ENCODE measurements at places on chromosomes 5 and 9.

DNA sequence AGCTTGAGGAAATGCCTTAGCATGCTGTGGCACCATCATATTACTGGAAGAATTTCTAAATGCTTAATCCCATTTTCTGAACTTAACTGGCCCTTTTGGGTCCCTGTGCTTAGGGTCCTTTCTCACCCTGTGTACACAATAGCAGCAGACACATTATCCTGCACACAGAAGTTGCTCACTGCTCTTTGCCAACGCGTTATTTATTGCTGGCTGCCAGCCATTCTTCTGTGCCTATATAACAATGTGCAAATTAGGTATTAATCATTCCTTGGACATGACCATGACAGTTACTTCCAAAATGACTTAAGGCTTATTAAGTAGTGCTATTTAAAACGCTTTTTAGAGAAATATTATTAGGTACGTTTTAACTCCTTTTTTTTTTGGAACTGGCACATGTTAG lies 134.7 kb downstream of the FBN2 start:
- DNase-seq = no peak

DNA sequence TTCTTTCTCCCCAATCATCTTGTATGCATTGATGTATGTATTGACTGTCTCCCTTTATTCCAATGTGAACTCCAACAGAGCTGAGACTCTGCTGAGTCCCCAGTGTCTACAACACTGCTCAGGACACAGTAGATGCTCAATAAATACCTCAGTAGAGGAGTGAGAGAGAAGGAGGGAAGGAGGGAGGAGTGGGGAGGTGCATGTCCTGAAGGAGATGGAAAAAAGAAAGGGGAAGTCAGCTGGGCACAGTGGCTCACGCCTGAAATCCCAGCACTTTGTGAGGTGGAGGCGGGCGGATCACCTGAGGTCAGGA lies 2.9 kb upstream of the PHF2 start:
- DNase-seq = no peak

- DNase-seq = no peak
Measured at GRCh38 chr9:84557751-84558150, 111.8 kb upstream of the NTRK2 start.

GRCh38 chr9:129242191-129242941 lies 64.3 kb upstream of the IER5L start:
- DNase-seq = no peak

DNA sequence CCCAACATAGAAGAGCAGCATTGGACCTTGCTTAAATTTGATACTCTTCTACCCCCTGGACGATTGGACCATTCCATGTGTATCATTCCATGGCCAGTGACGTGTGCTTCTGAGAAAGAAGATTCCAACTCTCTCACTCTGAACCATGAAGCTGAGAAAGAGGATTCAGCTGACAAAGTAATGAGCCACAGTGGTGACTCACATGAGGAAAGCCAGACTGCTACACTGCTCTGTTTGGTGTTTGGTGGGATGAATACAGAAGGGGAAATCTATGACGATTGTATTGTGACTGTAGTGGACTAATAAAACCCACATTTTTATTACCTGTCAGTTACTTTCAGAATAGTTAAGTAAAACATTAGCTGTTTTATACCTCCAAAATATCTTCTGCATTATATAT lies 7.5 kb downstream of the HSPA5 start:
- no peak for DNase-seq

DNA sequence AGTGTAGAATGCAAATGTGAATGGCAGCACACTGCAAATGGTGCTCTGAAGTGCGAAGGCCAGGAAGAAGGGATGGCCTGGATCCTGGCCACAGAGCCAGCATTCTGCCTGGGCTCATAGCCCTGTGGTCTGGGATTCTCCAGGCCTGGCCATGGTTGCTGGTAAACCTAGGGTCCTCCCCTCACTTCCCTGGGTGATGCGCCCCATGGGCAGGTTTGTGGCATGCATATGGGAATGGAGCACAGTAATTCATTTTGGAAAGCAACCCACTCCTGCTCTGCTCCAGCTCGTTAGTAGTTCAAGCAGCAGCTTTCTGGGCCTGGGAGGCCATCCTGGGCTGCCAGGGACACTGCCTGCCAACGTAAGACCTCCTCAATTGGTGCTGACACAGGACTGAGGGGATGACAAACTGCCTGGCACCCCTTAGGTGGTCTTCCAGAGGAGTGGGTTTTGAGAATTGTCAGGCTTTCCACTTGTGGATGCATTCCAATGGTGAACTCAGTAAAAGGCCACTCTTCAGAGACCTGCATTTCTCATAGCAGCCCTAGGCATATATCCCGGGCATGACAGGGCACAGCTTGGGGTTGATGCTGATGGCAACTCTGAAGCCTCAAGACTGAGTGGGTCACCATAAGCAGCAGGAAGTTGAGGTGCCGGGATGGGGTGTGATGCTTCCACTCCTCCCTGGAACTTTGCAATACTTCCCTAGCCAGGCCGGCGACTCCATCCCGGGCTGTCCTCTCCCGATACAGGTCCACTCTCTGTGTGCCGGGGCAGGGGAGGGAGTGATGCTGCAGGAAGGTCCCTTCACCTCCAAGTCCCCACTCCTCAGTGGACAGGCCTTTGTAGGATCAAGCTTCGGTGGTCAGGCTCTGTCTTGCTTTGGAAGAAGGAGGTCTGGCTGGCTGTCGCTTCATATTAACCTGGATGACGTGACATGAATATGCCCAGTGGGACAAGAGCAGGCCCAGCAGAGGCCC lies 1.2 kb upstream of the SLC25A48 start:
- no peak for DNase-seq

DNA sequence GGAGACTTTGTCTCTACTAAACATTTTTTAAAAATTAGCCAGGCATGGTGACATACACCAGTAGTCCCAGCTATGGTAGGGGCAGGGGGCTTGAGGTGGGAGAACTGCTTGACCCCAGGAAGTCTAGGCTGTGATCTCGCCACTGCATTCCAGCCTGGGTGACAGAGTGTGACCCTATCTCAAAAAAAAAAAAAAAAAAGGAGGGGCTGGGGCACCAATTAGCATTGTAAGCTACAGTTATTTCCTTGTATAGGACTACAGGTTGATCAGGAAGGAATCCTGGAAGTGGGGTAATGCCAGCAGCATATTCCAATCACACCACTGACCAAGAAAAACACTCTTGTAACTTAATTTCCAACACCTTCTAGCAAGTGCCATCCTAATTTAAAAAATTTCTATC lies 32.1 kb downstream of the PWWP2A start:
- no peak for DNase-seq

GRCh38 chr5:115321309-115321708 lies 24.9 kb upstream of the CCDC112 start:
- DNase-seq = no peak

DNA sequence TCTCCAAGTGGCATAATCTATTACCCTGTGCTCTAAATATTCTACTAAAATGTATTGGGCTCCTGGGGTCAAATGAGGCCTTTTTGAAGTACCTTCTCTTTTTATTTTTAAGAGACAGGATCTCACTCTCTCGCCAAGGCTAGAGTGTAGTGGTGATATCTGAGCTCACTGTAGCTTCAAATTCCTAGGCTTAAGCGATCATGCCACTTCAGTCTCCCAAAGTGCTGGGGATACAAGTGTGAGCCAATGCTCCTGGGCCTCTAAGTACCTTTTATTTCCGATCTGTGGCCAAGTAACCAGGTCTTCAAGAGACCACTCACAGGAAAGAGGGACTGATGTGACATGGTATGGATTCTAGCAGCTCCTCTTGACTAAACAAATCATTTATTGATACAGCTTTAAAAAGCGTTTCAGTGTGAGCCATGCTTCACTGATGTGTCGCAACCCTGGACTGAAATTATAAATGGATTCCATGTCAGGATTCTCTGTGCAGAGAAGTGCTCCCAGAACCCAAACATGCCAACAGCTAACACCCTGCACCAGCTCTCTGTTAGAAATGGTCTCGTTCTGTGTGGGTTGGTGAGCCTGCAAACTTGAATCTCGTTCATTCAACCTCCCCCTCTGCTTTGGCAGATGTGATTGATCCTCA lies 477.8 kb downstream of the HINT1 start:
- DNase-seq = no peak

DNA sequence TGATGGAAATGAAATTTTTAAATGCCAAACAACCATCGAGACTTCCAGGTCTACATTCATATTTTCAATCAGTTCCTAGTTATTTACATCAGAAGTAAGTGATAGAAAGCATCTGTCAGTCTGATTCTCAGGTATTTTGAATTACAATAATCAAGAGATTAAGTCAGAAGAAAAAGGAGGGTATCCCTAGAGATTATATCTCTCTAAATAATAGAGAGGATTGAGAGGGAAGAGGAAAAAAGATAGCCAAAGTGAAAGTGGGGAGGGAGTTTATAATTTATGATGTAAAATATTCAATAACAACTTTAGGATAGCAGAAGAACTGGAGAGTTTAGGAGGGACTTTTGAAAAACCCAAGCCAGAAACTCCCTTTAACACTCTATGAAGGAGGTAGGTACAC lies 400.2 kb downstream of the EFNA5 start:
- no peak for DNase-seq

DNA sequence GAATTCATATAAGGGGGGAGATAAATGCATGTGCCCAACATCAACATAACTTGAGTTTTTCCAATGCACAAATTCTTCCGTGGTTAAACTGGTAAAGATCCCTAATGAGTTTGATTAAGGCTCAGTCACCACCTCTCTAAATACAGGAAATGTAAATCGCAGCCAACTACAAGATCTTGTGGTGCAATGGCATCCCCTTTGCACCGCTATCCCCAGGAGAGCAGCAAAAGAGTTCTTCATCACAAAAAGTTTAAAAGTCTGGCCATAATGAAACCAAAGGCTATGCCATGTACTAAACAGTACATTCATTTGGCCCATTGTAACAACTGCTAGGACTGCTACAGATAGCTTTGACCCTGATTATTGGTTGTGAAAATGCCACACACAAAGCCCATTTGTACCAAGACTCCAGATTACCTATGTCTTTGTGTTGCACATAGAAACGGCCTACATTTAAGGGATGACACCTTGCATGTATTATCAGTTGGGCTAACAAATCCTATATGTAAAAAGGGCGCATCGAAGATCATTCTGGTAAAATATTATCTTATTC lies 44.5 kb downstream of the ZNF608 start:
- no peak for DNase-seq

DNA sequence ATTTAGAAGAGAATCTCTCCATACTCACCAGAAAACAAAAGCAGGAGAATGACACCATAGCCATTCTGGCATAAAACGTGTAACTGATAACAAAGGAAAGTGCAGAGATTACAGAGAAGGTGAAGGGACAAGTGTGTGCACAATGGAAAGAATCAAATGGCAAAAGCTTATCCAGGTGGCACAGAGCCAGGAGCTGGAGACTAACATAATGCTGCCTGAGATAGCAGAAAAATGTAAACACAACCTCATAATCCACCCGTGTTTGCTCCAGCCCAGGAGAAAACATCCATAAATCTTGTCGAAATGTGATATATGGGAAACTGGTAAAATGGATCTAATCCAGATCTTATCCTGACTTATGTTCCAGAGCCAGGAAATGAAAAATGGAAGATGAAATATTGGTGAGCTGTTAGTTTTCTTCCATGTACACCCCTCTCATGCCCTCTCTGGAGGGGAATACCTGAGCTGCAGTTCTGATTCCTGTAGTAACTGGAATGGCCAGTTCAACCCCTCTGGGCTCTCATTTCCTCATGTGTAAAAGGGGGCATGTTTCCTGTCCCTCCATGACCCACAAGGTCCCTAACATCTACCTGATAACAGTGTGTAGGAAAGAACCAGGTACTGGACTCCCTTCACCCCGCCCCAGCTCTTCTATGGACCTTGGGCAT lies 212.3 kb upstream of the DAPK1 start:
- DNase-seq = no peak

- DNase-seq = no peak
Measured at GRCh38 chr5:73654171-73654811, 28.3 kb downstream of the ARHGEF28 start.

DNA sequence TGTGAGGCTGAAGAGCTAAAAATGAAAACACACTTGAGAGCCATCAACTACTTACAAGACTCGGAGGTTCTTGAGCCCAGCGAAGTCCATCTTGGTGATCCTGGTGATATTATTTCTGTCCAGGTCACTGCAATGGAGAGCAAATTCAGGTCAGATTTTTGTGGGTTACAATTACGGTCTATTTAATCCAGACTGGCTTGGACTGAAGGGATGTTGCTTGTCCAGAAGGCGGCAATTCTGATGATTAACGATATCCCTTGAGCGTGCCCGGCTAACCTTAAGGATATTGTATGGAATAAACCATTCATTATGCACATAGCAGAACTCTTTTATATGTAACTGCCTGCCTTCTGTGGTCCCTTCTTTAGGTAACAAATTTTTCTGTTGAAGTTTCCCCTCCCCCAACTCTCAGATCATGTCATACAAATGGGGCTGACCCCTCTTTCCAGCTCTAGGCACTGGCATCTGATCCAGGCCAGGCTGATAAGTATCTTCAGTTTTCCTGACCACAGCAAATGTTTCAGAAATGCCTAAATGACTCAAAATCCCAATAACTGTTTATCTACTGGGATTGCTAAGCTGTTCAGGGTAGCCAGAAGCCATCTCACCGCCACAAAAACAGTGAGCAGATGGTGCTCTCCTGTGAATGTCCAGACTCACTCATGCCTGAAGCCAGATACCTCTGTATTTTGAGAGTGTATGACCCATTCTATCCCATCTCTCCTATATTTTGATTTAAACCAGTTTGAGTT lies 49.4 kb downstream of the SLIT3 start:
- no peak for DNase-seq

DNA sequence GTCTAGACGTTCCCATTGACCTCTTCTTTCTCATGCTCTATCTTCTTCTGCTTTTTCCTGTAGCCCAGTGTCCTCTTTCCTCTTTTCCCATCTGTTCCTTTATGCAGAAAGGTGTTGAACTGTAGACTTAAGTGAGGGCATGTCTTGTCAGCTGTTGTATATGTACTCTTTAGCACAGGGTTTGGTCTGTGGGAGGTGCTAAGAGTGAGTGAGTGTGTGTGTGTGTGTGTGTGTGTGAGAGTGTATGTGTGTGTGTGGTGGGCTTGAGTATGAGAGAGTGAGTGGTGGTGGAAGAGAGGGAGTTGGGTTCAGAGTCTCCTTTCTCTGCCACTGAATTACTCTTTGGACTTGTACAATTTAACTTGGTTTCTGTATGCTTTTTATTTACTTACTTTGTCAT lies 10.3 kb upstream of the ROPN1L start:
- no peak for DNase-seq

GRCh38 chr5:24645483-24645882 lies 705 bp upstream of the CDH10 start:
- DNase-seq = no peak

GRCh38 chr5:13746026-13746425 lies 198.5 kb downstream of the DNAH5 start:
- DNase-seq = no peak

GRCh38 chr5:55480781-55481180 lies 54.0 kb downstream of the PLPP1 start:
- no peak for DNase-seq

DNA sequence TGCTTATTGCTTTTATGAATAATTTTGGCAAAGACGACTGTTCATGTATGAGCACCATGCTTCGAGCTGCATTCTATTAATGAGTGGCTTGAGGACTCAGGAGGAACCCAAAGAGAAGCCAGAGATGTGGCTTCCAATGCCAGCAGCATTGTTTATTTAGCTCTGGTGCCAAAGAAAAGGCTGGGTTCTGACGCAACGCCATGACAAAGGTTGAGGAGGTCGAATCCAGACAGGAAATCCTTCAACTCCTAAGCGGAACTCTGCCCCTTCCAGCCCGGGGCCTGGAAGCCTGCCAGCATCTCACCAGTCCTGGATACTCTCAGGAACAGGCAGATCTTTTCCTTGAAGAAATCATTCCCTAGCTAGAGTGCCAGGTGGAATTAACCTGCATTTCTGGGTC lies 104.4 kb downstream of the ARHGAP26 start:
- DNase-seq = no peak

GRCh38 chr5:79258801-79259200 lies 22.9 kb downstream of the JMY start:
- DNase-seq = no peak
